T-helper 2 cell treated with Interferon-gamma antibody and Interleukin-4, amounts not matched to agents 5 μg/mL and 100 μg/mL, for 36 hours (primary cell): ENCODE measurements at places on chromosomes 16 and 17.

DNA sequence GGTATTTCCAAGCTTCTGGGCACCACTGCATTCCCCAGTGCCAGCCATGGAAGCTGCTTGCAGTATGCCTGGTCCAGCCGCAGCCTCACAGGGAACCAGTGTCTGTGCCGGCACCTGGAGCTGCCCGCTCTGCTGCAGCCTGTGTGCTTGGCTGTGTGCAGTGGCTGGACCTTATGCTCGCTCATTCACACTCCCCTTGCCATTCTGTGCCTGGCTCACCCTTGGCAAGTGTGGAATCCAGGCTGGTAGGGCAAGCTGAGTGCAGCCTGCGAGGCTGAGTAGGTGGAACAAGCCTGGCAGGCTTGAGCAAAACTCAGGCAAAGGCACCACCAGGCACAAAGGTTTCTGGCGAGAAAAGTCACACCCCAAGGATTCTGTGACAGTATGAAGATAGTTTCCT, 144.0 kb downstream of the MYO1D start:
- DNase-seq: no peak

DNA sequence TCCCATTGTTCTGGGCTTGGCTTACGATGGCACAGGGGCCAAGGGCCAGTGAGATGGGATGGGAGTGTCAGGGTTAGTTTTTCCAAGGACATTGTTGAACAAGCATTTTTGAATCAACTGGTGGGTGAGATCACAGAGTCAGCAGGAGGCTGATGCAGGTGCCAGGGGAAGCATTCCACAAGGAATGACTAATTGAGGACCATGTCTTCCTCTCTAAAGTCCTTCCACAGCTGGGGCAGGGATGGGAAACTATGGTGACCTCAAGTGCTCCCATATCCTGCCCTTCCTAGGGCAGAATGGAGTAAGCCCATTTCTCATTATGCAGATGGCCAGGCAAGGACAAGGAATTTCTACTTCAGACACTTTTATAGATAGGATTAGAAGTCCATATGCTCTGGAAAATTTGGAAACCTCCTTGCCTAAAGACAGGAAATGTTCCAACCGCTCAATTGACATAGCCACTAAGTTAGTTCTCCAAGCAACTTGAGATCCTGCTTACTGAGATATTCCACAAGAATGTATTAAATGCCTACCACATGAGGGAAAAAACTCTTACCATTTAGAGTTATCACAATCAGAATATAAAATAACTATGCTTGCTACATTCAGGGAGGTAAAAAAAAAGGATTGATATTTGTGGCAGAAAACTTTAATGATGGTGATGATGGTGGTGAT, 21.2 kb upstream of the ENGASE start:
- no peak for DNase-seq

DNA sequence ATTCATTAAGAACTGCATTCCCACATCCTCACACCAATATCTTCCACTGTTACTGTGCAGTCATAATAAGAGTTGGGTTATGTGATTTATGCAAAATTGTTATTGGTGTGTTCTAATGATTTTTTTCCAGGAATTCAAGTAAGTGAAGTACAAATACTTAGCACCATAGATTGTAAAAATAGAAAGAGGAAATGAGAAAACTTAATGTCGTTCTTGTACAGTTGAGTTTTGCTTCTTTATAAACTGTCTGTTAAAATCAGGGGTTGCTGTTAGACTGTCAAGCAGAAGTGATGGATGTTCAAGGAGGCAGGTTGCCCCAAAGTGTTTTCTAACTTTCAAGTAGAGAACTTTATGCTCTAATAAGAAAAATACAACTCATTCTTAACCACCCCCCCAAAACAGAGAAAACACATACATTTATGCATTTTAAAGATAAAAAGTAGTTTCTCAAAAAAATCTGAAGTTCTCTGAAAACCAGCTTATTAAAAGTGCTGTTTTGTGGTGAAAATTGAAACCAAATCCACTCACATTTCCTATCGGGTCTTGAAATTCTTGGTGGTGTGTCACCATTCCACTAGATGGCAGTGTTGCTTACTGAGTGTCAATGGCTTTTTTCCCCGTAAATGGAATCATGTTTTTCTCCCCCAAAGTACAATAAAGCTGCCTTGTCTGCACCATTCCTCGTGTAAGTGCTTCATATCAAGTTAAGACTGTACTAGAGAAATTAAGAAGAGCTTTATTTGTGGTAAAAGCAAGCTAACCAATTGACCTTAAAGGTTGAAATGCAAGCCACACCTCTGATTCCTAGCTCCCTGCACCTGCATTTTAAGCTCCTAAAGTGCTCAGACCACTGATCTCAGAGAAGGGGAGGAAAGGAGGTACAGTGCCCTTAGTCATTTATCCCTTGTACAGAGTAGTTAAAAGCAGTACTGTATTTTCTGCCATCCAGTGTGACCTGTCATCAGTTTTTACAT, 4.7 kb upstream of the IGSF6 start:
- DNase-seq: peak; percentile 22

GRCh38 chr17:8137645-8138373, 13.9 kb upstream of the HES7 start:
- DNase-seq: no peak

DNA sequence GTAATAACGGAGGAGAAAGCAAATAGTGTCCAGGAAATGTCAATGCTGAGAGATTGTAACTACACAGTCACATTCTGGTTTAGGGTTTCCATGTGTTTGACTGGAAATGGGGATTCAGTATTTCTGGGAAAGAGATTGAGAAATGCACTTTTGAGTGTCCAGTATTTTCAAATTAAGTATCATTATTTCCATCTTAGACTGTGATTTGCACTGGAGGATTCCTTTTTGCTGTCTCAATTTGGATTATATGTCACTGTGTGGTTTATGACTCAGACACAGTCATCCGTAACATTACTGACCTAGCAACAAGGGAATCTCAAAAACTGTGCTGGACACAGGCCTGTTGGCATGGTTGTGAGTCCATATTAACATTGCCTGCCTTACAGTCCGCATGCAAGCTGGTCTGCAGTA, 681.4 kb downstream of the CDH11 start:
- no peak for DNase-seq

DNA sequence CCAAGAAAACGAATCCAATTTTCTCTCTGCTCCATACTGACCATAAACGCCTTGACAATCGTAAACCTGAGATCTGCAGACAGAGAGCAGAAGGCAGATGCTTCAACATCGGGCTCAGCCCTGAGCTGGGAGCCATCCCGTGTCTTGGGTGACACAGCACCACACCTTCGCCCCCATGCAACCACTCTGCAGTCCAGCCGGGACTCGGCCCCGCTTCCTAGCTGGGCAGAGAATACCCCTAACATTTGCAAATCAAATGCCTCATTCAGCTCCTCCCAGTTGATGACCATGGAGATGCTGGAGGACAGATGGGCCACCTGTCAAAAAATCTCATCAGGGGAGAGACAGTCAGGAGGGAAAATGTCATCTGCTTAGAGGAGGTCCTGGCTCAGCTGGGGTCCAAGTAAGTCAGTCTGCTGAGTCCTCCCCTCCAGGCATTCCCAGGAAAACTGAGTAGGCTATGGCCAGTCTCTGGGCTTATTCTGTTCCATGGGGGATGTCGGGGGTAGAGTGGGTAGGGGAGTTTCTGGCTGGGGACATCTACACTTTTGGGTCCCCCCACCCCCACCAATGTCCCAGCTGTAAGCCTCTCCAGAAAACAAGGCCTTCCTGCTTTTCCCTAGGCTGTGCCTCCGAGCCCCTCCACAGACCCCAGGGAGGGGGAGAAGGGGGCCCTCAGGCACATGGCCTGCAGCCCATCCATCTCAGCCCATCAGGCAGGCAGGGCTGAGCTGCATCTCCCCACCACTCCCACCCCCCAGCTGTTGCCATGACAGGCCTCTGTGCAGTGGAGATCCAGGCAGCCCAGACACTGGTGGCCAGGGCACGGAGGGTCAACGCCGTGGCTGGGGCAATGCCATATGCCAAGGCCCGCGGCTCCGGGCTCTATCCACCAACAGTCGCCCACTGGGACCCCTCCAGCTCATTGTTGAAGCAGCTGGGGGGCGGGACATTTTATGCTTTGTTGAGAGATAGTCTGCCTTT, 158.6 kb downstream of the AXIN2 start:
- DNase-seq: no peak

DNA sequence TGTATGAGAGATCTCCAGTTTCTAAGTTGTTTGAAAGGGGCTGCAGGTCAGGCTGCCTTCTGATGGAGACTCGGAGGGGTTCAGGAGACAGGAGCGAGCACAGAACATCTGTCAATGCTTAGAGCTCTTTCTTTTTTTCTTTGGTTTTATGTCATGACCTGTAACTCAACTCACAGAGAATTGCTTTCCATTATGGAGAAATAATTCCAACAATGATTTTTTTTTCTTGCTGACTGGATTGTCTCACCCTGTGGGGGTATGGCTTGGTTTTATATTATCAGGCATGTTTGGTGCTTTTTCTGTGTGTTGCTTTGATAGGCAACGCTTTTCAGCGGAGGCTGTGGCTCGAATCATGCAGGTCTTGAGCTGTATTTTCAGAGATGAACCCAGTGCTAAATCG, 10.7 kb upstream of the KCNJ2 start:
- DNase-seq: no peak

- DNase-seq: no peak
These were observed 41.7 kb downstream of the RMI2 start for GRCh38 chr16:11386791-11387546.

DNA sequence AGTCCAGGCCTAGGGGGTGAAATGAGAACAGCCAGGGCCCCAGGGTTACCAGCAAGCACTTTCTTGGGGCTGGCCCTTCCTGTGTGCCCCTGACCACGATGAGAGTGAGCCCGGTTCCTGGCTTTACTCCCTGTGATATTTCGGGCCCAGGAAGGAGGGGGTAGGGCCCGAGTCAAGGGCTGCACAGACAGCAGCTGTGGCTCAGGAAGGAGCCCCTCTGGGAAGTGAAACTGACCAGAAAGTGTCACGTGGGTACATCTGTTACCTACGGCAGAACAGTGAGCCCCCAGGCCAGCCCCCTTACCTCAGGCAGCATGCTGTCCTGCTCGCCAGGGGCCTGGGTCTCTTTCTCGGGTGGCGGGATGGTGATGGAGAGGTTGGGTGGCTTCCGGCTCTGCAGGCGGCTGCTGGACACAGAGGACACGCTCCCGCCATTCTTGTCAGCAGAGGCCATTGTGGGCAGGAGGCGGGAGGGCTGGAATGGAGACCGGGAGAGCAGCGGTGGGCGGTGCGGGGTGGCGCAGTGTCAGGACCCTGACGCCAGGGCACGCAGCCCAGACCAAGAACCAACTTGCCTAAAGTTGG, 13.8 kb downstream of the AANAT start:
- no peak for DNase-seq

GRCh38 chr16:74739275-74739674, 35.3 kb downstream of the FA2H start:
- DNase-seq: no peak

DNA sequence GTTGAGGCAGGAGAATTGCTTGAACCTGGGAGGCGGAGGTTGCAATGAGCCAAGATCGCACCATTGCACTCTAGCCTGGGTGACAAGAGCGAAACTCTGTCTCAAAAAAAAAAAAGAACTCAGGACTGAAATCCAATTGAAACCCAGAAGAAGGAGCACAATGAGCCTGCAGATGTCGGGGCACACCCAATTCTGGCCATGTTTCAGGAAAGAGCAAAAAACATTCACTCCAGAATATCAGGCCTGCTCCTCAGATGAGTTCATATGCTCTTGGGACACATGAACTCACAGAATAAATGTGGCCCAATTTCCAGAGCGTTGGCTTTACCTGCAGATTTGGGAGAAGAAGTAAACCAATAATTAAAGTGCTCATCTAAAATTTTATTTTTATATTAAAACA, 3.0 kb upstream of the CMTM2 start:
- no peak for DNase-seq

DNA sequence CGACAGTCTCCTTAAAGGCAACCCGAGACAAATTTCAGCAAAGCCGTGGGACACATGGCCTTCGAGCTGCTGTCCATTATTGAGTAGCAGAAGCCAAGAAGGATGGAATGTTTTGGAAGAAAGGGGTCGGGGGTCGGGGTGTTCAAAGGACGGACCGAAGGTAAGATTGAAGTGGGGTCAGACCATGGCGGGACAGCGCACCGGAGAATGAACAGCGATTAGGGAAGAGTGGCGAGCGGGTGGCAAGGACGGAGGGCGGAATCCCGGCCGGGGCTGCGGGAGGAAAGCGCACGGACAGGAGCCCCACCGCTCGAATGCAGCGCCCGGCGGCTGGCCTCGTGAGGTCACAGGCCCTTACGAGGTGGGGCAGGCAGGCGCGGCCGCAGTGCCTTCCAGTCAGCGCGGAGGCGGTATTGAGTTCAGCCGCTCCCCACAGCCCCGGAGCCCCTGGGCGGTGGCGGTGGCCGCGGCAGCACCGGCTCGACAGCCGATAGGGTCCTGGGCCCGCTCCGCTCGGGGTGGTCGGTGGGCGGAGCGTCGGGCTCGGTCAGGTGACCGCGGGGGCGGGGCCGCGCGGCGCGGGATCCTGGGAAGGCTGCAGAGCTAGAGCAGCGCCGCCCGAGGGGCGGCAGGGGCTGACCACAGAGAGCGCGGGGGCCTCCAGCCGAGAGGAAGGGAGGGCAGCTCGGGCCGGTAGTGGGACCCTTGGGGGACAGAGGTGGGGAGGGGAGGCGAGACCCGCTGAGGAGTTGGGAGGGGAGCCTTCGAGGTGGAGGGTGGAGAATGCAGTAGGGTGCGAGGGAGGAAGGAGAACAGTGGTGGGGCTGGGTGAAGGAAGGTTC, at the start of gene EFCAB13:
Gene EFCAB13 (plus strand): TSS at position 574 of the 842 bp plus-strand sequence. CDS start 4,399 bp downstream, outside the sequence.
- DNase-seq: peak; percentile 82

- DNase-seq: no peak
These were observed 2.8 kb downstream of the IRX5 start for GRCh38 chr16:54933281-54934011.

DNA sequence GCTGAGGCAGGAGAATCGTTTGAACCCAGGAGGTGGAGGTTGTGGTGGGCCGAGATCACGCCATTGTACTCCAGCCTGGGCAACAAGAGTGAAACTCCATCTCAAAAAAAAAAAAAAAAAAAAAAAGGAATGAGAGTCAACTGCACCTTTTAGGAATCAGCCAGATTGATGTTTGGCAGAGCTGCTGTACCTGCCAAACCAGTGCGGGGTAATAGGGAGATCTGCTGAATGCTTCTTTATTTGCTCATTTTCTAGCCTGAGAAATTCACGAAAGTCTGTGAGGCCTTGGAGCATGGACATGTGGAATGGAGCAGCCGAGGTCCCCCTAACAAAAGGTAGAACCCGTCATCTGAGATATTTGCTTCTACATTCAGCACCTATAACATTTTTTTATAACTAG, 18.4 kb downstream of the OGFOD1 start:
- no peak for DNase-seq

- no peak for DNase-seq
These were observed 102.8 kb downstream of the XYLT1 start for GRCh38 chr16:17367923-17368322.

- no peak for DNase-seq
These were observed 26.1 kb upstream of the ENPP7 start for GRCh38 chr17:79704691-79705090.
